ENCODE measurements at places on chromosomes 7 and 10.

GRCh38 chr7:75621124-75621523 lies 117.6 kb downstream of the HIP1 start:
- no peak for DNase-seq

GRCh38 chr10:3975016-3975415 lies 190.0 kb upstream of the KLF6 start:
- no peak for DNase-seq

- no peak for DNase-seq
These were observed 121.4 kb upstream of the SEC61G start for GRCh38 chr7:54880326-54880989.

DNA sequence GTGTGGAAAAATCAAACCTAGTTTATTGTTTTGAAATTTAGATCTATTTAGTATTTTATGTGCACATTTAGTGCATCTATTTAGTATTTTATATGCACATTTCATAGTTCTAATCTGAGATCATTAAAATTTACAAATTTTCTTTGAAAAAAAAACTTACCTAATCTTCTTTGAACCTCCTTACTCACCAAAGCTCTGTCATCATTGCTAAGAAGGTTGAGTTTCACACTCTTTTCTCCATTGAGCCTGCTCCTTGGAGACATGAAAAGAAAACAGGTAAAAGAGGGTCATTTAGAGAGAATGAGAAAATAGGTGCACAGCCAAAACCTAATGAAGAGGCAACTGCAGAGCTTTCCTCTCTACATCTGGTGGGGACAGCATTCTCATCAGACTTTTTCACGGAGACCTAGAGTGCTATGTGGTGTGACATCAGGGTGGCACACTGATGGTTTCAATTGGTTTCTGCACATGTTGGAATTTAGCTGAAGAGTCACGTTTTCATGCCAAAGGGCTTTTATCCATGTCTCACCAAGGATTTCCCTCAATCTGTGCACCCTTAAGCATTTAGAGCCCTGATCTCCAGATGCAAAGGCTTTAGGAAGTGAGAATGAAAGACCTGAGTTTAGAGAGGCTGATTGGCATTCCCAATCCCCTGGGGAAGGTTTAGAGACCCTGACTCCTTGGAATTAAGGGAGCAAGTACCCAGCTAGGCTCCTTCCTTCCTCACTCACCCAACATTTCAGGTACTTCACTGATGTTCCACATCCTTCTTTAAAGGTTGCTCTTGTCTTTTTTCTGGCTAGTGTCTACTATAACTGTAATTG lies 89.2 kb upstream of the CAPZA2 start:
- no peak for DNase-seq

DNA sequence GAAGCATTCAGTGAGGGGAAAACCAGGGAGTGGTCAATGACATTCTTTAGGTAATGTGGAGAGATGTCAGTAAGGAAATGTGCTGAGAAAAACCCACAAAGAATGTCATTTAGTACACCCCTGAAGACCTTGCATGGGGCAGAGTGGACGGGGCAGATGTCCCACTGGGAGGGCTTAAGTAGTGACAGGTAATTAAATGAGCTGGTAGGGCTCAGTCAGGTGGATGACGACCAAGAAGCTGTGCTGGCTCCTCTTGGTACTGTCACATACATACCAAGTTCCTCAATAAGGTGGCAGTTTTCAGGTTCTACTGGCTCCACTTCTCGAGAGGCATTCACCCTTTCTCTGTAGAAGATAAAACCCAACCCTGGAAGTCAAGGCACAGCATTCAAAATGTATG lies 1.8 kb downstream of the PON3 start:
- DNase-seq = no peak

GRCh38 chr7:32941681-32942414 lies 15.4 kb upstream of the FKBP9 start:
- no peak for DNase-seq

DNA sequence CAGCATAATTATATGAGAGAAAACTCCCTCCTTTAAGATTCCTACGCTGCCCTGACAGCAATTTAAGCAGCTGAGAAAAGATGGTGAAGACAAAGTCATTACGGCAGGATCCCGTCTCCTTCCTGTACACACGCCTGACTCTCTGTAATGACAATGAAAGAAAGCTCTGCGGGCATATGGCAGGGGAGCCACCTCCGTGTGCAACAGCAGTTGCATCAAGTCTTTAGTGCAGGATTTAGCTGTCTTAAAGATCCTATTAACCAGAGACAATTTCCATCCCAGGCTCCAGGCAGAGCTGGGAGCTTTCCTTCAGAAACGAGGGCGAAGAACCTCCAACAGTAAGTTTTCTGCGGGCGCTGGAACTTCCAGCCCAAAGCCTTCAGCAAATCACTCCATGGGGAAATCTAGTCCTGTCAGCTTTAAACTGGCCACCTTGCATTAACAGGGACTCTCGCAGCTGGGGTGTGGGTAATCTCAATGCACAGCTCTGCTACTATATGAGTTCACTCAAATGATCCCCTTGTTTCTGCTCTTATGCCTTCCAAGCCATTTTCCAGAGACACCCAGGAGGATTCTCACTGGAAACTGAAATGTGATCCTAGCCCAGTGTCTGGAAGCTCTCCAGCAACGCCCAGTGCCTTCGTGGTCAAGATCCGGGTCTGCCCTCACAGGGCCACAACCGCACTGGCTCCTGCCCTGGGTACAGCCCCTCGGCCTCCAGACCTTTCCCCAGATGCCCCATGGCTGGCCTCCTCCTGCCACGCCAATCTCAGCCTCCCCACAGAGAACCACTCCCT lies 74.9 kb downstream of the CTBP2 start:
- DNase-seq = no peak

GRCh38 chr7:41858201-41858600 lies 155.3 kb upstream of the INHBA start:
- DNase-seq = no peak

DNA sequence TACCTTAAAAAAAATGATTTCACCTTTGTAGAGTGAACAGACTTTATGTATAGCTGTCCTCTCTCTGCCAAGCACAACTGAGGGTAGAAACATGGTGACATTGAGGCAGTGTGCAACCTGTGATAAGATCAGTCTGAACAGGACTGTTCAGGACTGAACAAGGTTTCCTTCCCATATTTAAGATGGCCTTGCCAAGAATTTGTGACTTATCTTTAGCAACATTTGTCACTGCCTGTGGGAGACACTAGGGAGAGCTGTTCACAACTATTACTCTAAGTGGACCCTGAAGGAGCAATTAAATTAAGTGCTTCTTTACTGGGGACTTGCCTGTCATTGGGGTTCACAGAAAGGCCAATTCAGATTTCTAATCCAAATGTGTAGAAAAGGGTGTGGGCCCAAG lies 6.7 kb downstream of the OR13A1 start:
- DNase-seq = no peak

- DNase-seq = peak; percentile 32
These were observed 281.3 kb downstream of the TNS3 start for GRCh38 chr7:47300472-47301104.
